ENCODE measurements at places on chromosomes 5 and 9.

DNA sequence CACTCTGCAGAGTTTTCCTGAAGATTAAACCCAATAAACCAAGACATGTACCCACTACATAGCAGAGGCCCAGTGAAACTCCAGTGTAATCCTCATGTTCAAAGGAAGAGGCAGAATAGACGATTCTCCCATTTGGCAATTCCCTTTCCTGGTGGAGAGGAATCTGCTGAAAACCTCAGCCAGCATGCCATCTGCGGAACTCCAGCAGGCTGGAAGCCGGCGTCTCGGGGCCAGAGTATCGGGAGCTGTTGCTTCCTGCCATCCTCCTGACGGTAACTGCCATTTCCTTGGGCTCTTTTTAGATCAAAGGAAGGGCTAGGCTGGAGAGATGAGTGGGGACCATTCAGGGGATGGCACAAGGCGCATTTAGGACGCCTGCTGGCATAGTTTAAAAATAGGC lies 20.5 kb downstream of the NEURL1B start:
- no peak for DNase-seq

- DNase-seq = no peak
Observed at GRCh38 chr9:107597743-107598217, 108.2 kb upstream of the KLF4 start.

DNA sequence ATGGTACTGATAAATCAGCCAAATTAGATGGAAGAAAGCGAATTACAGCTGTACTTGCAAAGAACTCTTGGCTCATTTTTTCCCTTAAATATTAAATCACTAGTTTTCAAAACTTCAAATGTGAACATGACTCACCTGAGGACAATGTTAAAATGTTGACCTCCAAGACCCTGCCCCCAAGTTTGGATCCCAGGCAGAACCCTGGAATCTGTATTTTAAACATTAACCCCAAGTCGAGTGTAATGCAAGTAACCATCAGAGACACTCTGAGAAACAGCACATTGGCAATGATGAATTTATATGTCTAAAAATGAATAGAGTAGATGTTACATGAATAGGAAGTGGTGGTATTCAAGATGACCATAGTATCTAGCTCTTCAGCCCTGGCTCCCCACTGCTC lies 2.3 kb upstream of the CD274 start:
- DNase-seq = no peak

- no peak for DNase-seq
Observed at GRCh38 chr5:95930141-95930930, 31.3 kb downstream of the ELL2 start.

DNA sequence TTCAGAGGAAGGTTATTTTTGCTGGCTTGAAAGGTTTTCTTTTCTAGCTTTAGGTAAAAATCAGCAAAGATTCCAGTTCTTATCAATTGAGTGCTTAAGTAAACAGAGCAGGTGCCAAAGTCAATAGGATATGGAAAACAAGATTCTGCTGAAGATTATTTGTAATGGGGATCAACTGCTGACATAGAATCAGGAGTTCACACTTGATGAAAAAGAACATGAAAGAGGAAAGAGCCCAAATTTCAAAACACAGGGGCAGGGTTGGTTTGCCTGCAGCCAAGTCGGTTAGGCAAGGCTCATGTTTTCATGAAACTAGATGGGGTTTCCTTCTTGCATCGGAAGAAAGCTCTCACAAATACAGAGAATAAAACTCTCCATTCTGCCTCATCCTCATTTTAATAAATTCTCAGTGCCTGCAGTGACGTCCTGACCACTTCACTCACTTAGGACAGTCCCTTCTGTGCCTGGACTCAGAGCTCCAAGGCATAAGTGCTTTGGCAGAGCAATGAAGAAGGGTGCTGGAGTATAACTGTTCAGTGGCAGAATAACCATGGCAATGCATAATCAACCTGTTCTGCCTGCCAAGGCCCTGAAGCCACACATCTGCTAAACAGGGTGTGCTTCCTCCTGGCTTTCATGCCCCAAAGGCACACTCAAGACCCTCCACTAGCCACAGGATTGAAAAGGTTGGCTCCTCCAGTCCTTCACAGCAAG lies 179.6 kb downstream of the GNAQ start:
- DNase-seq = no peak

DNA sequence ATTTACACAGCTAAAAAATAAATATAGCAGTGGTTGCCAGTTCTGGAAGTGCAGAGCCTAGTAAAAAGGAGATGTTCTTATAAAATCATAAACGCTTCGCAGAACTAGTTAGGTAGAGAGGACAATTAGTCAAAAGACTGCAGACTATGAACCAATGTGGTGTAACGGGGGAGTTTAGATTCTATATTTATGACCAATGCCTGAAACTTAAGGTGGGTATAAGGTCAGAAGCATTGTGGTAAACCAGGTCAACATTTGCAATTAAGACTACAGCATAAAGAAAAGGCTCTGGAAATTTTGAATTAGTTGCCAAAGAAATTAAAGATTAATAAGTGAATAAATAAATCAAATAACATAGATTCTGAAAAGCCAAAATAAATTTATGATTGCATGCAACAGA lies 370.4 kb downstream of the PRDM9 start:
- DNase-seq = no peak

GRCh38 chr5:126508251-126508961 lies 85.2 kb downstream of the GRAMD2B start:
- DNase-seq = no peak

GRCh38 chr5:168796593-168797580 lies 217.7 kb upstream of the PANK3 start:
- no peak for DNase-seq

- DNase-seq = no peak
Observed at GRCh38 chr9:35508069-35508468, 18.2 kb downstream of the RUSC2 start.

- no peak for DNase-seq
Observed at GRCh38 chr5:90170261-90170660, 239.3 kb downstream of the CETN3 start.

- peak; percentile 57 for DNase-seq
Observed at GRCh38 chr9:91164724-91165520, 196.8 kb downstream of the AUH start.

DNA sequence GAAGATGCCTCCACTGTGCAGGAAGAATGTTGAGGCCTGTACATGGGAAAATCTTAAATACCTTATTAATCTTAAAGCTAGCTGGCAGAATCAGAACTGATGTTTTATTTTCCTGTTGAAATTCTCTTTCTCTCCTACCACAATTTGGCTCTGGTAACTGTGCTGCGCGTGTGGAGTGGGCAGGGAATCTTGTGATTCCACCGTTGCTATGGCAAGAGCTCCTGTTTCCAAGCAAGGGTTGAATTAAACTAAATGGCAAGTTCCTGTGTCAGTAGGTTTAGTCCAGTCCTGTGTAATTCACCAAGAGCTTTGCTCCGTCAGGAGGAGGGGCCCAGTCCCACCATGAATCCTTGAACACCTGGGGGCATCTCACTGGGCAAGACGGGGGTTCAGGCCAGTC lies 36.4 kb downstream of the NXNL2 start:
- no peak for DNase-seq

- DNase-seq = no peak
Observed at GRCh38 chr5:151905557-151905961, 19.1 kb downstream of the GLRA1 start.

GRCh38 chr5:107290780-107291398 lies 379.8 kb downstream of the EFNA5 start:
- DNase-seq = no peak

DNA sequence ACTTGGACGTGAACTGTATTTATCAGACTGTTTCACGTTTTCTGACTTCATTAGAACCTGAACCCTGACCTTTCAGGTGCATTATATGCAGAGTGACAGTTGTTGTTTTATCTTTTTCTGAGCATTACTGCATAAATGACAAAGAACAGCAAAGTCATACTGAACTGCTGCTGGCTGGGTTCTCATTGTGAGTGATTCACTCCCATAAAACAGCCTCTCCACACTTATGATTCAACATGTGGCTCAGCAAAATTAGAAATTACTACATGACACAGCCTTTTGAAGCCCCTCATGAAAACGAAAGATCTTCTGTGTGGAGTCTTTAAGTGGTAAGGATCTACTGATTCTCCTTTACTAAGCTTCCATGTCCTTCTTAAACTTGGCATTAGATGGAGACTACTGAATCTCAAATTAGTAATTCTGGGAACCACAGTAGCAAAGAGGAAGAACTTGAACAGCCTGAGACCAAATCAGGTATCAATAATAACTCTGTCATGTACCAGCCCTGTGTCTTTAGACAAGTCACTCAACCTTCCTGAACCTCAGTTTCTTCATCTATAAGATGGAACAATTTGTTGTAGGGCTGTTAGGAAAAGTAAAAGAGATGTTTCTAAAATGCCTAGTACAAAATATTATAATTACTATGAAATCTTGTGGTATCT lies 172.3 kb upstream of the GNA14 start:
- DNase-seq = no peak

- DNase-seq = no peak
Observed at GRCh38 chr5:34521628-34522290, 134.4 kb upstream of the RAI14 start.

DNA sequence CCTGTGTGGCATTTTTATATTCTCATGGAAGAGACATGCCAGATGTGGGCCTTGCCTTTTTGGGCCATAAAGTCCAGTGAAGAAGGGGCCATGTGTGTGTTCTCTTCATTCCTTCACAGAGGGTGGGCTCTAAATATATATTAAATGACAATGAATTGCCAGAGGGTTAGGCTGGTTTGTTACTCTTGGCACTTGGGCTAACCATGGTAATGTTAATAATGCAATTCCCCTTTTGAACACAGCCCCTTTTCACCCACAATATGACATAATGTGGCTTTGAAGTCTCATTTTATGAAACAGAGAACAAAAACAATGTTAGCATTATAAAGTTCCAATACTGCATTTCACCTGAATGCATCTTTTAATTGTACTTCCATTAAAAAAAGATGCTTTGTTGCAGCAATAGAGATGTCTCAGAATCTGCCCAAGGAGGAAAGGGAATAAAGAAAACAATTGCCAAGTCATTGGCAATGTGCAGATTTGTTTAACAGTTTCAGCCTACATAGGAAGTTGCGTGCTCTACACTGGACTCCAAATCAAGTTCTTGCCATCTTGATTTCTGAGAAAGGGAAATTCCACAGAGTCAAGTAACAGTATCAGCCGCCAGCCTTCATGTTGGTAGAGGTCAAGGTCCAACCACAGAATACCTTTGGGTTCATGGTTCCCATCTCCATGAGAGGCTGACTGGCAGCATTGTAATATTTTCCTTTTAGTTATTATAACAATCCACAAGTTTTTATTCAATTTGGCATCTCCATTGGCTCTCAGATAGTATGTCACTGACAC lies 141.9 kb downstream of the SLC12A2 start:
- no peak for DNase-seq

DNA sequence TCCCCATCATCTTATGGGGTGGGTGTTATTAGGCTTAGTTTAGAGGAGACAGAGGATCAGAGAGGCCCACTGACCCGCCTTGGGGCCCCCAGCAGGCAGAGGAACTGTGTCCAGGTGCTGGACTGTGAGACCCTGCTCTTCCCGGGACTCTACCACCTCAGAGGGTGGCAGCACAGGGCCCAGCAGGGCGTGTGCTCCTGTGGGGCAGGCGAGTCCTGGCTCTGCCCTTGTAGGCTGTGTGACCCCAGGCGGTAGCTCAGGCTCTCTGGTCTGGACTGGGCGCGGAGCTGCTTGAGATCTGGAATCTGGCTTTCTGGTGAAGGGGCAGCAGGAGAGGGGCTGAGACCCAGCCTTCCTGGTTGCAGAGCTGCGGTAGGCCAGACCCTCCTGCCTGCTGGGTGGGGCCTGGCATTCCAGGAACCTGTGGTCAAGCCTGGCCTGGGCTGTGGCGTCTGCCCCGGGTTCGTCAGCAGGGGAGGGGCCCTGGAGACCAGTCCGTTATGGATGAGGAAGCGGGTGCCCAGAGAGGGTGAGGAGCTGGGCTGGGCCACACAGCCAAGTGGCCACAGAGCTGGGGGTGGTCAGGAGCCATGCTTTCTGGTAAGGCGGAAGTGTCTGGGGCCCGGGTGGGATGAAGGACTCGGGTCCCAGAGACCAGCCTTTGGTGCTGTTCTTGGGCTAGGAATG lies 46.5 kb downstream of the RXRA start:
- peak; percentile 21 for DNase-seq

DNA sequence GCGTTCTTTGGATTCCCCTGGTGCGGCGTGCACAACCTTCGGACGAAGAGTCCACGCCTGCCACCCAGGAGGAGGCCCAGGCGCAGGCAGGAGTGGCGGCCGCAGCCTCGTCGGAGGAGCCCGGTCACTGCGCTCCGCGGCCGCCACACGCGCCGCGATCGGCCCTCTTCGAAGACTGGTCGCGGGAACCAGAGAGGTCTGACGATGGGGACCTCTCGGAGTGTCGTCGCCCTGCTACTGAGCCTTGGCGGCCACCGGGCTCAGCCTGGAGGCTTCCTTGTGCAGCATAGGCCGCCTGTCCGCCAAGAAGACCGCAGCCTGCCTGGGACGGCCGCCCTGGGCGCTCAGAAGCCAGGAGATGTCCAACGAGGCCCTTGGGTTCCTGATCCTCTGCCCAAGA lies 112.5 kb upstream of the SELENOP start:
- DNase-seq = no peak

GRCh38 chr9:137694962-137695875 lies 76.4 kb downstream of the EHMT1 start:
- peak; percentile 14 for DNase-seq

DNA sequence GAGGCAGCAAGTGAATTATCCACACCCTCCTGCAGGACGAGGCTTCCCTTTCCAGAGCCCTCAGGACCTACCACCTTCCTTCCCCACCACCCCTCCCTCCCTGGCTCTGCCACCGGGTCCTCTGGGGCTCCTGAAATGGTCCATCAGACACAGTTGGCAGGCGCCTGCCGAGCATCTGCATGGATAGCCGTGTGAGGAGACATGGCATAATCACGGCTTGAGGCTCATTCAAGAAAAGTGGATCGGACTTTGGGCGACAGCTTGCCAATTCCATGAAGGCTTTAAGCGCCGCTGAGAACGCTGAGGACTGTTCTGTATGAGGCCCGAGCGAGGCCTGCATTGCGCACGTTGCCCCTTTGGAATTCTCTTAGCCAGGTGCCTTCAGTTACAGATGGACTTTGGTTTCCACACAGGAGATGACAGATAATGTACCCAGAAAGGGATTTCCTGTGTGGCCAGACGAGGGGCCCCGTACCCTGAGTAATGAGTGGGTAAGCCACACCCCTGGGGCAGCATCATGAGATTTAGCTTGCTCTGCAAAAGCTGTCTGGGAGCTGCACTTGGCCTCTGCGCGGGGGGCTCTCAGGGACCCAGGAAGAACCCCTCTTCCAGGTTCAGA lies 179.8 kb downstream of the OLFM1 start:
- DNase-seq = no peak

GRCh38 chr5:120037451-120037850 lies 408.1 kb downstream of the FAM170A start:
- no peak for DNase-seq

DNA sequence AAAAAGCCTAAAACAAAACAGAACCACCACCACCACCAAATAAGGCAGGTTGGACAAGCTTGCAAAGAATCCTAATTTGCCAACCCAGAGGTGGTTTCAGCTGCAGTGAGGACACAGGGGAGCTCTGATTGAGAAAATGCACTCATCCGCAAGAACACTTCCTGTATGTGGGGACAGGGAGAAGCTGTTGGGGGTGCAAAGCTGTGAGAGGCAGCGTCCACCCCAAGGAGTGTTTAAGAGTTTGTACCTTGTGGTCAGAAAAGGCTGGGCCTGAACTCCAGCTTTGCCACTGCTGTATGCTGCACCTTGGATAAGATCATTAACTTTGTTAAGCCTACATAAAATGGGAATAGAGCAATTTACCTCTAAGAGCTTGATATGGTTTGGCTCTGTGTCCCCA lies 511.7 kb downstream of the BNC2 start:
- no peak for DNase-seq

GRCh38 chr5:119418606-119419100 lies 33.6 kb upstream of the HSD17B4 start:
- no peak for DNase-seq

Measured in CD4-positive, alpha-beta T cell treated with Interleukin-17A for 1 hour (primary cell).